ENCODE measurements at places on chromosomes 13 and 19.

- H3K4me3 ChIP-seq: no peak overlapping the region
- peaks cover 10% of the 10 kb centered on the region for H3K27me3 ChIP-seq
- H3K36me3 ChIP-seq: no peaks in the 10 kb centered on the region
- no peaks in the 10 kb centered on the region for H3K4me1 ChIP-seq
- no peak for DNase-seq
- no peak overlapping the region for H3K27ac ChIP-seq
Observed at GRCh38 chr13:26813980-26814348, 53.4 kb upstream of the GPR12 start.

DNA sequence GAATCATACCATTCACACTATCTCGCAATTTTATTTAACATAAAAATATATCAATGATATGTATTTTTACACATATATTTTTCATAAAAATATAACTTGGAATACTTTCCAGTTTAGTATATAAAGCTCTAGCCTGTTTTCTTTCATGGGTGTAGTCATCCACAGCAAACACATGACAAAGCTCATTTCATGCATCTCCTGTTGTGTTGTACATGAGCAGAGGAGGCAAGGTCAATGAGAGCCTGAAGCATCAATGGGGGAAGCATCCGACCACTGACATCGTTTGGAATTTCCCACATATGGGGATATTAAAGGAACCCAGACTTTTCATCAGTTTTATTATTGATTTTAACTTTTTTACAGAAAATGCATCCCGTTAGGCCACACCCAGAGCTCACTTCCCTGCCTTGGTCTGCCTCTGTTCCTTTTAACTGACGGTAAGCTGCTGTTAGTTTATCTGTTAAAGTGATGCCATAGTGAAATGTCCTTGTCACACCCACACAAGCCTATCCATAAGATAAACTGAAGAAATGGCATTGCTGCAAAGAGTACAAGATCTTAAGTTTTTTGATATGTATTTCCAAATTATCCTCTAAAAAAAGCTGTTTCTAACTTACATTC is 44.0 kb downstream of the MIPEP start:
- no peaks in the 10 kb centered on the region for H3K27me3 ChIP-seq
- H3K4me1 ChIP-seq: peaks cover 18% of the 10 kb centered on the region
- H3K36me3 ChIP-seq: no peaks in the 10 kb centered on the region
- no peak overlapping the region for H3K4me3 ChIP-seq

- H3K27ac ChIP-seq: no peak overlapping the region
Observed at GRCh38 chr13:40762849-40763248, 8.1 kb downstream of the MRPS31 start.

- no peak overlapping the region for H3K4me3 ChIP-seq
- peaks cover 27% of the 10 kb centered on the region for H3K36me3 ChIP-seq
- H3K27me3 ChIP-seq: no peaks in the 10 kb centered on the region
Observed at GRCh38 chr19:39363901-39364457, 21.8 kb downstream of the SAMD4B start.

DNA sequence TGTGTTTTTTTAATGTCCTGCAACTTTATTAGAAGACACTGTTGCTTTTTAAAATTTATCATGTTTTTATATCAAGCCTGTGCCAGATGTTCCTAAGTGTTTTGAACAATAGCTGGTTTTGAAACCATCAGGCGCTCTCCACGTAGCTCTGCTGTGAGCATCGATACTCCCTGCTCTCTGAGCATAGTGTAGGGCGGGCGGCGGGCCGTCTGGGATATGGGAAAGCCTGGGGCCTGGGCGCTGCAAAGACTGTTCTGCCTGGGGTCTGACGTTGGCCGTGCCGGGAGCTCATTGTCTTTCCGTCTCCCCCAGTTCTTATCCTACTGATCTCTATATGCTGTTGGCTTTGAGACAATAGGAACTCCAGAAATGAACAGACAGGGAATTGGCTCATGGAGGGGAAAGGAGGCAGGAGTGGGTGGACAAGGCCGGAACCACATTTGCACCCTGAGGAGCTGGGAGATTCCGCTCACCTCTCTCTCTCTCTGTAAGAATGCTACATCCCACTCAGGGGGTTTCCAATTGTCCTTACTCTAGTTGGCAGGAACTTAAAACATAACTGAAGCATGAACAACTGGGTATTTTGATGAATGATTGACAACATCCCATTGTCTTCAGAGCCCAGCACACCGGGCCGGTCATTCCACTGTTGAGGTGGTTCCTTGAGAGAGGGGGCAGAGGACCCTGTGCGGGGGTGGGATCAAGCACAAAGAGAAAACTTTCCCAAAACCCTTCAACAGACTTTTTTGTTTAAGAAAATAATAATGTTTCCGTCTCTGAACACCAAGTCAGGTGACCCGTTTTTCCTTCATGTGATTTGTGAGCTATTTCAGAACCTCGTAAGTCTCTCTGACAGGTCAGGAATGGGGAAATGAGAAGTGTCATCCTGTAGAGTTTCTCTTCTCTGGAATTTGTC is 64.7 kb downstream of the COL4A2 start:
- H3K4me3 ChIP-seq: no peak overlapping the region
- H3K4me1 ChIP-seq: no peaks in the 10 kb centered on the region
- H3K27me3 ChIP-seq: peaks cover 13% of the 10 kb centered on the region

DNA sequence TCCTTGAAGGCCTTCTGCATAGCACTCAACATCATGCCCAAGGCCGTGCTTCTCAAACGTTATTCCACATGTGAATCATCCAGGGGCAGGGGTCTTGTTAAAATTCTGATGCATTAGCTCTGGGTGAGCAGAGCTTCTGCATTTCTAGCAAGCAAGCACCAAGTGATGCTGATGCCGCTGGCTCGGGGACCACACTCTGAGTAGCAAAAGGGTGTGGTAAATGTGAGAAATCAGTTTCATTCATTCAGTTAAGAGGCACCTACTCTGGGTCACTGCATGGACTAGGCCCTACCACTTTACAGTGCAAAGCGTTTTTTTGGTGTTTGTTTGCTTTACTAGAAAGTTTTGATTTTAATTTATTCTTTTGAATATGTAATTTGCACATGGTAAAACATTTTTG is 7.2 kb downstream of the KRTDAP start:
- H3K4me3 ChIP-seq: no peak overlapping the region
- H3K27ac ChIP-seq: no peak overlapping the region
- no peaks in the 10 kb centered on the region for H3K36me3 ChIP-seq
- peaks cover 10% of the 10 kb centered on the region for H3K27me3 ChIP-seq
- peaks cover 2% of the 10 kb centered on the region for H3K4me1 ChIP-seq
- no peak for DNase-seq

DNA sequence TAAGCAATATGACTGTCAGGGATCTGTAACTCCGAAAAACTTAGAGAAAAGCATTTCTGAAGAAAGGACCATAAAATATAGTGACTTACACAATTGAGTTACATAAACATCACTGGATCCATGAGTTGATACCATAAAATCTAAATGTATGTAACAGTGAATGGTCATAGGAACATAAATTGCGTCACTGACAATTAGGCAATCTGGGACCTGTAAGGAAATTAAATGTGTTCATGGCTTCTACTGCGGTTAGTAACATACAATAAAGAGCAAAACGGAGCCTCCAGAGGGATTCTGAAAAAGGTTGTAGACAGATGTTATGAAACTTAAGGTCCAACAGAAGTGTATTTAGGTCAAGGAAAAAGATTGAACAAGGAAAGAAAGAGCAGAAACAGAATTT is 27.1 kb downstream of the POU4F1 start:
- no peaks in the 10 kb centered on the region for H3K4me1 ChIP-seq
- no peak overlapping the region for H3K4me3 ChIP-seq
- peaks cover 3% of the 10 kb centered on the region for H3K27me3 ChIP-seq
- DNase-seq: no peak

DNA sequence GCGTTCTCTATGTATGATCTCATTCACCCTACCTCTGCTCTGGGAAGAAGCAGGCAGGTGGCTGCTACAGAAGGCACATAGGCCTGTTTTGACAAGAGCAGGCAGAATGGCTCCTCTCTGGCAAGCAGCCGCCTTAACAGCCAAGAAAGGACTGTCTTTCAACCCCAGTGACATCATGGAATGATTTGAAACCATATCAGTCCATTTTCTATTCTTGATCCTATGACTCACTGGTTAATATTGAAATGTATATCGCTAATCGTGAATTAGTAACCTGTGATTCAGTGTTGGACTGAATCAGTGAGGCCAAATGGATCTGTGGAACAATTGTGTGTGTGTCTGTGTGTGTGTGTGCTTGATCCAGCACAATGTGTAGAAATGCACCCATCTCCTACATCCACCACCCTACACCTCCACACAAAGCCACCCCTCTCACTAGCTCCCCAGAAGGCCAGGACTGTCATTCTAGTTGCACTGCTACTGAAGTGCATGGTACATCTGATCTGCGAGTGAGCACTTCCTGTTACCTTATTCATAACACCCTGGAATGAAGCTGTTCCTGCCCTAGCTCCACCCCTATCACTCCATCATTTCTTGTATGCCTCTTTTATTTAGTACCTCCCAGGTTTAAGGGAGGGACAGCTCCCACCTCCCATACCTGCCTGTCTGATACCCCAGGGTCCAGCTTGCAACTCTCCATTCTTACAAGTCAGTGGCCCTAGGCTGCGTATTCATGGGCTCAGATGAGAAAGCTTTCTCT is 460.0 kb downstream of the FOXO1 start:
- peak overlapping the region; percentile 67 for H3K4me3 ChIP-seq
- H3K27me3 ChIP-seq: no peaks in the 10 kb centered on the region
- peak overlapping the region; percentile 97 for H3K27ac ChIP-seq
- peak; percentile 27 for DNase-seq
- H3K36me3 ChIP-seq: peaks cover 18% of the 10 kb centered on the region

DNA sequence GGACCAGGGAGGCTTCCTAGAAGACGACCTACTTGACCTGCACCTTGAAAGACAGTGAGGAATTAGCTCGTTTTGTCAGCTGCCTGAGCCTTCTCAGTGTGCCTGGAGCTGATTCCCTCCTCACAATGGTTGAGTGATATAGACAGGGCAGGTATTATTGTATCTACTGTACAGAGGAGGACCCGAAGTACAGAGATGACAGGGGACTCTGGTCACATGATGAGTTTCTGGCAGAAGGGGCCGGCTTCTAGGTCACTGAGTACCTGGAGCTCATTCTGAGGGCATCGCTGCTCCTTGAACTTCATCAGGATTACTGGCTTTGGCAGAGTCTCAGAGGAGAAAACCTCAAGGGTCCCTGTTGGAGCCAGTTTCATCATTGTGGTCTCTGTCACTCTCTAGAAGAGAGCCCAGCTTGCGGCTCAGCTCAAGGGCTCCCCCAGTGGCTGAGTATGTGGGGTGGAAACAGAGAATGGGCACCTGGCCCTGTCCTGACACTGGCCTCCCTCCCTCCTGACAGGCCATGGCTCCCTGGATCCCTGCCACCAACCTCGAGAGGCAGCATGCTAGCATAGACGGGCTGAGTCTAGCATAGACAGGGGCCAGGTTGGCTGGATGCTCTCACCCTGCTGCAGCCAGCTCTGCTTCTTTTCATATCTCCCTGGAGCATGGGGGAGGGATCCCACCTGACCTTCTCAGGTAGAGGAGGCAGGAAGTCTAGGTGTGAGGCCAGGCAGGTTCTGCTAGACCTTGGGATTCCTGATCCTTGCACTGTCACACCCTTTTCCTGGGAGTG is 38.7 kb downstream of the NFIX start:
- H3K27ac ChIP-seq: no peak overlapping the region
- H3K4me1 ChIP-seq: no peaks in the 10 kb centered on the region
- peak; percentile 16 for DNase-seq

DNA sequence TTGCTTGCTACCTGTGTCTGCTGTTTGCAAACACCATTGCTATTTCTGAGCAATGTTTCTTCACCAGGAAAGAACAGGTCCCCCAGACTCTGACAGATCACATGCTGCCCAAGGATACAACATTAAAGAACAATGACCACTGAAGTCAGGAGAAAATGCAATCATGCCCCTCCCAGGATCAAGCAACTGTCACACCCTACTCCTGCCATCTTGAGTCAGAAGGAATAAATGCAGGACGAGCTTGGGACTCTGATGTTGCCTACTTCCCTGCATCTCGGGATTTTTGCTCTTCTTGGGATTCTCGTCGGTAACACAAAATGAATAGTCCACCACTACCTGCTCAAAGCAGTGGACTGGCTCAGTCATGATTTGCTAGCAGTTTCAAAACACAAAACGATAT is 490.6 kb downstream of the COG6 start:
- peaks cover 22% of the 10 kb centered on the region for H3K4me1 ChIP-seq
- no peak for DNase-seq
- no peaks in the 10 kb centered on the region for H3K36me3 ChIP-seq
- peaks cover 3% of the 10 kb centered on the region for H3K27me3 ChIP-seq
- no peak overlapping the region for H3K4me3 ChIP-seq

GRCh38 chr19:20453425-20453935 is 112.1 kb downstream of the ZNF737 start:
- no peaks in the 10 kb centered on the region for H3K27me3 ChIP-seq
- H3K4me1 ChIP-seq: no peaks in the 10 kb centered on the region
- H3K4me3 ChIP-seq: no peak overlapping the region
- no peak overlapping the region for H3K27ac ChIP-seq
- H3K36me3 ChIP-seq: no peaks in the 10 kb centered on the region

DNA sequence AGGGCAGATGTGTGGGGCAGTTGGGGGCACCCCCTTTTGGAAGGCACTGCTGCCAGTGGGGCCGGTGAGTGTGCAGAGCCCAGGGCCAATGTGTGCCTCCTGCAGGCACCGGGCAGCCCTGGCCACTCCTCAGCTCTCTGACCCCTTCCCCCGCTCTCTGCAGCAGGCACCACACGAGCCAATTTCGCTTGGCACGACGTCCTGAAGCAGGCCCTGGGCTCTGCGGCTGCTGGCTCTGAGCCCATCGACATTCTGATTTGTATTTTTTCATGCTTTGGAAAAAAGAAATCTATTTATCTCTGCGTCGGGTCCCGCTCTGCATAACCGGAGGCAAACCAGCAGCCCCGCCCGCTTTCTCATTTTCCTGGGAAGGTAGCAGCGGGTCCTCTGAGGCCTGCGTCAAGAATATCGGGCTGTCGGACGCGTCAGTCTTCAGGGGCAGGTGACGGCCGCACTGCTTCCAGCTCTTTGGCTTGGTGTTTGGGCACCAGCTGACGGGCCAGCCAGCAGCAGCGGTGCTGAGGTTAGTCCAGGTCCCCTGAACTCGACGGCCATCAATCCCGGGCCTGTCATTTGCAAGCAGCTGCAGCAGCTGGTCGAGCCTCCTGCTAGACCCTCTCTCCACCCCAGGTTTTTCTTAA is 134.3 kb downstream of the KDM4B start:
- peaks cover 29% of the 10 kb centered on the region for H3K36me3 ChIP-seq
- H3K4me1 ChIP-seq: no peaks in the 10 kb centered on the region
- H3K4me3 ChIP-seq: no peak overlapping the region
- no peaks in the 10 kb centered on the region for H3K27me3 ChIP-seq

- DNase-seq: no peak
- no peak overlapping the region for H3K4me3 ChIP-seq
- H3K36me3 ChIP-seq: no peaks in the 10 kb centered on the region
Observed at GRCh38 chr13:114212158-114212495, 22.6 kb upstream of the CDC16 start.

DNA sequence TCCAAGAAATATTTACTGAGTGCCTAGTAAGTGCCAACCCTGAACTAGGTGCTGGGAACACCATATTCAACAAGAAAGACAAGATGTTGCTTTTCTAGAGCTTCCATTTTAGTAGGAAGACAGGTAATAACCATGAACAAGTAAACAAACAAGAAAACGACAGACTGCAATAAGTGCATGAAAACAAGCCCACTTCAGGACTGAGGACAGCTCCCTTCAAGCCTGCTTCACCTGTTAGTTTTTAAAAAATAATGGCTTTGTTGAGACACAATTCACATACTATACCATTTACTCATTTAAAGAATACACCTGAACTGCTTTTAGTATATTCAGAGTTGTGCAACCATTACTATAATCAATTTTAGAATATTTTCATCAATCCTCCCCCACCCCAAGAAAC is 30.4 kb downstream of the CYP4F22 start:
- no peaks in the 10 kb centered on the region for H3K36me3 ChIP-seq
- no peaks in the 10 kb centered on the region for H3K4me1 ChIP-seq
- no peak overlapping the region for H3K4me3 ChIP-seq
- no peak for DNase-seq
